ENCODE measurements at places on chromosomes 3 and 15. TPM values are rescaled to one million over a fixed set of nuclear protein-coding genes. Genes with fewer than 3 reads are reported as not detected.

CSPG4 gene
- total RNA-seq, result under 0.01 TPM

GCSAM gene
- total RNA-seq, result not detected

TM4SF4 gene
- not detected for total RNA-seq

C3orf85 gene
- not detected for total RNA-seq

DLL4 gene
- total RNA-seq, result 103 TPM

CCDC80 gene
- total RNA-seq, result 11.5 TPM

Measured in endothelial cell of coronary artery (primary cell).